ENCODE measurements at places on chromosomes 16 and 17.

DNA sequence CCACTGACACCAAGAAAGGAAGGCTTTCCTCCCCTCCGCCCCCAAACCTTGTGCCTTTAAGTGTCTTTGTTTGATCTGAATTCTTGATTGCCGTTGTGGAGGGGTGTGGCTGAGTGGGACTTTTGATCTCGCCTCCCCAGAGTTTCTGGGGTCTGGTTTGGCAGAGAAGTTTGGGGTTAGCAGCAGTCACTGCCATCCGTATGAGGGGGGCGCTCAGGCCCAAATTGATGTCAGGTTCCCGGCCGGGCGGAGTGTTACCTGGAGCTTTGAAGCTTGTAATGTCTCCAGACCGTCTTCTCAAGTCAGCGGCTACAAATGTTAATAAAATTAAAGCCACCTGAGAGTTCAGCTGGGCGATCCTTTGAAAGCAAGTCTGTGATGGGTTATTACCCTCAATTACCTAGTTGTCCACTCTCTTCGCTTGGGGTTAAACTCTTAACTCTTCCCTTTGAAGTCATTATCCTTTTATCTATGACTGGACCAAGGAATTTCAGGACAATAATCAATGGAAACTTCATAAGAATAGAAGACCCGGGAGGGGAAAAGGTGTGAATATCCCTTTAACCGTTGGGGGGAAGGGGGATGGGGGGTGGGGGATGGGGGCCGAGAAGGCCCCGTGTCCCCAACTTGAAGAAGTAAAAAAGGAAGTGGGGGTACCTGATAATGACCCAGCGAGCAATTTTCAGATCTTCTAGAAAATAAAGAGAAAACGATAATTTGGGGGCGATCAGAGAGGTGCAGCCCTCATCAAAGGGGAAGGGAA lies 31.8 kb upstream of the AXIN2 start:
- DNase-seq, result no peak

GRCh38 chr17:42564815-42565522 lies 1.9 kb upstream of the MLX start:
- no peak for DNase-seq

GRCh38 chr16:81717662-81718189 lies 61.4 kb upstream of the PLCG2 start:
- DNase-seq, result no peak

DNA sequence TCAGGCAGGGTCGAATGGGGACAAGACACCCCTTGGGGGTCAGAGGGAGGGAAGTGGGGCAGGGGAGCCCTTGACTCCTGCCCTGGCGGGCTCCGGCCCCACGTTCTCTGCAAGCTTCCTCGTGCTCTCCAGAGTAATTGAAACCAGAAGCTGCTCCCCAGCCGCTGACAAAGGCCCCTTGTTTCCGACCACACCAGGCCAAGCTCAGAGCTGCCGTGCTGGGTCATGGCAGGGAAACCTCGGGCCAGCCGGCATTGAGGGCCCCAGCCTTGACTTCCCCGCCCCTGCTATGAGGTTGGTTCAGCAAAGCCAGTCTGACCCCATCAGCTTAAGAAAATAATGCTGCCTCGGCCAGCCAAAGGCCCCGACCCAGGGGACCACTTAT lies 43.3 kb downstream of the TIMM22 start:
- no peak for DNase-seq

DNA sequence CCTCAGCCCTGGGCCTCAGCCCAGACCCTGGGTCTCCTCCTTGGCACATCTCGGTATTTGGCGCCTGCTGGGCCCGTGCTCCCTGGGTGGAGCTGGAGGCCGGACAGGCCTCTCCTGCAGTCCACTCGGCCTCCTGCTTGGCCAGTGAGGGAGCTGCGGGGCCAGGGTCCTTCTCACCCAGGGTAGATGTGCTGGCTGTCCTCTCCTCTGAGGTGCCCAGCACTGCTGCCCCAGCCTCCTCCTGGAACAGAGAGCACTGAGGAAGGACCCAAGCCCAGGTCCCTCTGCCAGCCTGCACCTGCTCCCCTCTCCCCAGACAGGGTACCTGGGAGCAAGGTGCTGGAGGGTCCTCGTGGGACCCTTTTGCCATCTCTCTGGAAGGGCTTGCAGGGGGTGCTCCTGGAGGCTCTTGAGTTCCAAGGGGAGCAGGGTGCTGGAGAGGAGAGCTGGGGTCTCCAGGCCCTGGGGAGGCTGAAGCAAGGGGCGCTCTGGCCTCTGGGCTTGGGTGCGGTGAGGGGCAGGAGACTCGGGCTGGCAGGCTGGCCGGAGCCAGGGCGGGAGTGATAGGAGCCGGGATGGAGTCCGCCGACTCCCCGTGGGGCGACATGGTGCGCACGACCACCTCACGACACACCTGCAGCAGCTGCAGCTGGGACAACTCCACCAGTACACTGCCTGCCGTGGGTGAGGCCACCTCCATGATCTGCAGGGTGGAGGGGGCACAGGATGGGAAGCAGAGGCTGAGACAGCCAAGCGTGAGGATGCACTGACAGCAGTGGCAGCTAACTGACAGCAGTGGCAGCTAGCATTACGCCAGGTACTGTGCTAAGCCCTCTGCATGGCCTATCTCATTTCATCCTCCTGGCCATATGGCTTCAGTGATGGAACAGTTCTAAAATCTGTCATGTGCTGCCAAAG lies 17.8 kb downstream of the TSPOAP1 start:
- DNase-seq, result no peak

DNA sequence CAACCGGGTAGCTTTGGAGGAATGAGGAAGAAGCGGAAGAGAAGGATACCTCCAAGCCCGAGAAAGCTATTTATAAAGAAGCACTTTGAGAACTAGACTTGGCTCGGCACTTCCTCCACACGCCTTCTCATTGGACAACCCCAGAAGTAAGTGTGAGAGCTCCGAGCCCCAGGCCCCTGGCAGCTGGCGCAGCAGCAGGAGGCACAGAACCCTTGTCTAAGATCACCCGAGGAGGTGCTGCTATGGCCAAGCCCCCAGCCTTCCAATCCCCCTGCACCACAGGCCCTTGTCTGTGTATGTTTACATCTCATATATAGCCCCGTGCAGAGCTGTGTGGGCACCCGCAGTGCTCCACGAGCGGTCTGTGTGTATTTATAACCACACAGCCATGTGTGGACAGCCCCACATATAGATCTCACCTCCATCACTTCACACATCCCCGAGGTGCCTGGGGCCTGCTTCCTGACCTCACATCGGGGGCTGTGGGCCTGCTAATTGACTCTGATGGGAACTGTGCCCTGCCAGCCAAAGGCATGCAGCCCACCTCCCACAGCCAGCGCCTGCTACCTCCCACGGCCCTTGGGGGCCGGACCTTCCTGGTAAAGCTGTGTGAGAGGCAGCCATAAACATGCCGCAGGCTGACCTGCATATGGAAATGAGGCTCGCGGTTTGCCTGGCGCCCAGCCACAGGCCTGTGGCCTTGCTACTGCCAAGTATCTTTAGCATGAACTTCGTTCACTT lies 96.1 kb downstream of the C17orf67 start:
- DNase-seq, result no peak

DNA sequence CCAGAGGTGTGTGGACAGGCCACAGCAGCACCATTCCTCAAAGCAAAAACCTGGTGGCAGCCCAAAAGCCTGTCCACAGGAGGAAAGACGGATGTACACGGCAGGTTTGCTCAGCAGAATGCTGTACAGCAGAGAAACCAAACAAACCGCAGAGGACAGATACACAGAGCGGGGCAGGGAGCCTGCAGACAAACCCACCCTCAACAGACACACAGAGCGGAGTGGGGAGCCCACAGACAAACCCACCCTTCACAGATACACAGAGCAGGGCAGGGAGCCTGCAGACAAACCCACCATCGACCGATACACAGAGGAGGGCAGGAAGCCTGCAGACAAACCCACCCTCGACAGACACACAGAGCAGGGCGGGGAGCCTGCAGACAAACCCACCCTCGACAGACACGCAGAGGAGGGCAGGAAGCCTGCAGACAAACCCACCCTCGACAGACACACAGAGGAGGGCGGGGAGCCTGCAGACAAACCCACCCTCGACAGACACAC lies 53.0 kb upstream of the METRNL start:
- DNase-seq, result no peak

GRCh38 chr17:50865868-50866260 lies 290 bp downstream of the TOB1 start:
- no peak for DNase-seq

DNA sequence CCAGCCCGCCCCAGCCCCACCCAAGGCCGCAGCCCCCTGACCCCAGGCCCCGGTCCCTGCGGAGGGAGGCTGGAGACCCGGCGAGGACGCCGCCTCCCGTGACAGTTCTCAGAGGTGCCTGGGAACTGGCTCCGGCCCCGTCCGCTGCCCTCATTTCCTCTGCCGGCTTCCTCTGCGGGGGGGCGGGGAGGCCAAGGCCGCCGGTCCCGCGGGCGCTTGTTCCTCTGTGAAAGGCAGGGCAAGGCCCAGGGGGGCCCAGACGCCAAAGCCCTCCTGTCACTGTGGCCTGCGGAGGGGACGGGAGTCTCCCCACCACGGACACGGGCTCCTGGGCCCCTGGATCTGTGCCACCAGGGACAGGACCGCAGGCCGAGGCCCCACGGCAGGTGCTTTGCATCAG lies 5.0 kb upstream of the PVALEF start:
- no peak for DNase-seq

All from activated CD4-positive, CD25-positive, alpha-beta regulatory T cell (primary cell).